ENCODE measurements at places on chromosomes 2 and 18.
A peak's percentile ranks its signal among the peaks of the same experiment; 100 is the strongest.

GRCh38 chr2:10238991-10239485, 63.7 kb upstream of the HPCAL1 start:
- no peak for DNase-seq

DNA sequence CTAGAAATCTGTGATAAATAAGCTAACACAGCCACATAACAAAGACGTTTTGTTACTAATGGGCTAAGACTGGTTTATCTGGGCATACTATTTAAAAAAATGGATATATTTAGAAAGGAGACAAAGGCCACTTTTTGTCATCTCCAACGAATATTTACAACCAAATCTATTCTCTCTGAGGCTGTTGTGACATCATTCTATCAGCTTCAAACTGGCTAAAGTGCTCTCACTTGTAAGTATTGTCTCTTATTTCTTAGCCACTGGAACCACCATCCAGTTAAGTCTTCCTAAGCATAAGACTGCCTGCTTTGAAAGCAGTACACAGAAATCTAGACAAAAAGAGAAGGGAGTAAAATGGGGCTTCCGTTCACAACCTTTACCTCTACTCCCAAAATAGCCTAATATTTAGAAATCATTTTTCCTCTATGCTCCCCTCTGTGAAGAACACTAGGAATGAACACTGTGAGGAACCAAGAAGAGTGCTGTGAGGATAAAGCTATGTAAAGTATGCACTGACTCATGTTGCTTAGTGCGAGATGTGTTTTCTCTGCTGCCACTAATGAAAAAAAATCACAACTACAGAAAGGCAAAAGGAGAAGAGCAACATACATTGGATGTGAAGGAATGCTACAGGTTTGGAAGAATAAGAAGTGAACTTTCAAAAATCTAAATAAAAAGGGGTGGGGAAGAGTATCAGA, 264.1 kb downstream of the EXOC6B start:
- DNase-seq = peak; percentile 81

- DNase-seq = no peak
These were observed 659 bp downstream of the FAM210A start for GRCh38 chr18:13725566-13726231.

DNA sequence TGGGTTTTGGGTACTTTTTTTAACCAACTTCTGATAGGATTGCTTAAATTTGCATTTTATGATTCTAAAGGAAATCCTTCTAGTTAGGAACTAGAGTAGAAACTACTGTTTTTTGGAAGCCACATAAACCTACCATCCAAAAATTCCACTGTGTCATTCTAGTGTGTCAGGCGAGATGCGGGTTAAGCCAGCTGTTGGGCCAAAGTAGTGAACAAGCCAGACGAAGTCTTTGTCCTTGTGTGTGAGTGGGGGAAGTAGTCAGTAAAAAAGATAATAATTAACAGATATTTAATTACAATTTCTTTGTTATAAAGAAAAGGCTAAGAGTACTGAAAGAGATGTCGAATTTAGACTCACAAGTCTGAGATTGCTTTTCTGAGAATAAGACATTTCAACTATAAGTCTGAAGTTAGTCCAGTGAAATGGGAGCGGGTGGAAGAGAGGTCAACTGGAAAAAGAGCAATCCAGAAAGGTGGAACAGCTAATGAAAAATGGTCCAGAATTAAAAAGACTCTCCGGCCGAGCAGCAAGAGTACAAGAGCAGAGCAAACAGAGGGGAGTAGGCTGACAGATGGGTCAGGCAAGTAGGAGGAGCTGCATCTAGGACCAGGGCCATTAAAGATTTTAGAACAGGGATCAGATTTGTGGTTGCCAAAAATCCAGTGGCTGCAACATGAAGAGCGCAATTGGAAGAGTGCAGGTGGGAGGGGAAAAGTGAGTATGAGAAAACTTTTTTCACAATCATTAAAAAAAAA, 1.5 kb downstream of the EPB41L5 start:
- DNase-seq = no peak

GRCh38 chr2:86102157-86102556, 3.5 kb downstream of the POLR1A start:
- no peak for DNase-seq

DNA sequence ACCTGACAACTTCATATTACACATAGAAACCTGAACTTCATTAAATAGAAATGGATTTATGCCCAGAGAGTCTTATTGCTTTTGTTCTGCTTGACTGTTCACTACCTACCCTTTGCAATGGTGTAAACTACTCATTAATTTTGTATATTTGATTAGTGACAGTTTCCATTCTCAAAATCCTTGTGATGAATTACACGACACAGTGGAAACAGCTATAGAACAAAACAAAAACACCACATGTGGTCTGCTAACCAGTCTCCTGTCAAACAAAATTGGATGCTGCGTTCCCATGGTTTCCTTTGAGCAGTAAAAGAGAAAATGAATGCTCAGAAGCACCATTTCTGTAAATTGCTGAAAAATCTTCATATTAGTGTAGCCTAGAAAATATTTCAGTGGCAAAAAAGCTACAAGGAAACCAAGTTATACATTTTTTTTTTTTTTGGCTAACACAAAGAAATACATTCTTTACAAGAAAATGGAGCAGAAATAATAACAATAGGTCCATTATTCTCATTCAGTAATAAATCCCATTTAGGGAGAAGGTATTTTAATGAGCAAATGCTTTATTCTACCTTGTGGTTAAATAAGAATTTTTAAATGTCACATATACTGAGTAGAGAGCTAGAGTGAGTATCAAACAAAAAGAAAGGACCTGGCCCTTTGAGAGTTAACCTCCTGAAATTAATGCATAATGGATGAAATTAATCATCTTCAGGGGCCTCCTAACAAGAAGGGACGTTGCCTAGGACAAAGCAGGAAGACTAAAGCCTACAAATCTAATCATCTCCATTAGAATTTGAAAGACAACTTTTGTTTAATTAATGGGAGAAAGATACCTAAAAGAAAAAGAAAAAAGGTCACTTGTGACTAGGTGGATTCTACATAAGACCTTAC, 355.1 kb upstream of the ZC3H15 start:
- no peak for DNase-seq

GRCh38 chr2:30914456-30914855, 107.2 kb upstream of the CAPN13 start:
- no peak for DNase-seq

All from brain microvascular endothelial cell (primary cell).